Sciatic nerve (tissue), 2 donors: ENCODE measurements at places on chromosomes 13 and 19.

DNA sequence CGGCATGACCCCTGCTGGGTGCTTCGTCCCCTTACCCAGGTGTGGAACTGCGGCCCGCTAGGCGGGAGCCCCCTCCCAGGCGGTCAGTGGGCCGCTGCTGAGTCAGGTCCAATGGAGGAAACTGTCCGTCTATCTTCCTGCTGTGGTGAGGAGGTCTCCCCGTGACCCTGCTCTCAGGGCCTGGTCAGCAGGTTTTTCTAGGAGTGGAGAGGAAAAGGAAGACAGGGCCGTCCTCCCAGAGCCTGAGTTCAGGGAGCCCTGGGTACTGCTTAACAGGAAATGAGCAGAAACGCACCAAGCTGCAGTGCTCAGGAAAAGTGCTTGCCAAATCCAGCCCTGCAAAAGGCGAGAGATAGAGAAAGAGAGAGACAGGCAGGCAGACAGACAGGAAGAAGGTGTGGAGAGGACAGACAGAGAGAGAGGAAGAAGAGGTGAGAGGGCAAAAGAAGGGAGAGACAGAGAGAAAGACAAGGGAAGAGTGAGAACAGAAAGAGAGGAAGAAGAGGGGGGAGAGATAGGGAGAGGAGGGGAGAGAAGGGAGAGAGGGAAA lies 10.3 kb downstream of the SH3GL1 start:
- DNase-seq = no peak

- DNase-seq = no peak
Observed at GRCh38 chr13:24861617-24862362, 97.8 kb downstream of the RNF17 start.

DNA sequence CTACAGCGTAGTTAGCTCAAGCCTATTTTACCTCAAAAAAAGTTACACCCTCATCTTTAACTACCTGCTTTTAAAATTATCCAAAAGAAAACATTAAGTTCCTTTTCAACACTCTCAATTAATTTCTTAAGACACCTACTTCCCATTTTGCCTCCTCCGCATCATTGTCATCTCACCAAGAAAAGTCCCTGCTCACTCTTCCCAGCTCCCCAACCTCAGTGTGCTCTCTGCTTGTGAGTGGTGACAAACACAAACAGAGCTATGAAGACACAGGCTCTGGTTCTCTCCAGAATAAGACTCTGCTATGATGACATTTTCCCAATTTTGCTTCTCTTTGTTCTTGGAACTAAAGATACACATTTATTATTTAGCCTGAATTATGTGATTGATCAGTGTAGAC lies 385.1 kb upstream of the HTR2A start:
- DNase-seq = no peak

DNA sequence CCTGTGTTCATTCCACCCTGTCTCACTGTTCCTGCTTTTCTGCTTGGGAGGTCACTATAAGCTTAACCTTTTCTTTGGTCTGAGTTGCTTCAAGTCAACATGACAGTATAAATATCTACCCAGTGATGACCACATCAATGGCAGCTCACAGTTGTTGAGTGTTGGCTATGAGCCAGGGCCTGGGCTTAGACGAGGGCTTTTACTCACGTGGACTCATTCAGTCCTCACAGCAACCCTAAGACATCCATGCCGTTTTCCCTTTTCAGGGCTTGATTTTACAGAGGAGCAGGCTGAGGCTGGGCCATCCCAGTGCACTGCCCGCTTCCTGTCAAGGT lies 10.2 kb upstream of the CCDC97 start:
- no peak for DNase-seq

DNA sequence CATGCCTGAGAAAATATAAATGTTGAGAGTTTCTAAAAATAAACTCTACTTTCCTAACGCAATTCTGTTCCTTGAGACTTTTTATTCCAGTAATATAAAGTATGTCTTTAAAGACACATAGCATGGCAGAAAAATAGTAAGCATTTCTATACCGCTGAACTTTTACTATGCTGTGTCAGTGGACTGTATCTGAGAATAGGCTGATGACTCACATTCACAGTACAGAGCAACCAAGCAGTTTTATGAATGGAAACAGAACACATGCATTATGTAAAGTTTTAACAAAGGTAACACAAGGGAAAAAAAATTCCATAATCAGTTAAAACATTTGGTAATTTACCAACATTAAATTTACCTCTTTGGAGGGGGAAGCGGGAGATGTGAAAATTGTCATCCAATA lies 38.4 kb downstream of the ZDHHC20 start:
- DNase-seq = no peak

- peak; percentile 100 for DNase-seq
Observed at GRCh38 chr19:45768984-45769782, at the start of gene SIX5. TSS of gene SIX5 (minus strand) at chr19:45769252. CDS start at chr19:45768844, 408 bp downstream.

GRCh38 chr13:101415358-101416174 lies 742 bp downstream of the NALCN start:
- no peak for DNase-seq

DNA sequence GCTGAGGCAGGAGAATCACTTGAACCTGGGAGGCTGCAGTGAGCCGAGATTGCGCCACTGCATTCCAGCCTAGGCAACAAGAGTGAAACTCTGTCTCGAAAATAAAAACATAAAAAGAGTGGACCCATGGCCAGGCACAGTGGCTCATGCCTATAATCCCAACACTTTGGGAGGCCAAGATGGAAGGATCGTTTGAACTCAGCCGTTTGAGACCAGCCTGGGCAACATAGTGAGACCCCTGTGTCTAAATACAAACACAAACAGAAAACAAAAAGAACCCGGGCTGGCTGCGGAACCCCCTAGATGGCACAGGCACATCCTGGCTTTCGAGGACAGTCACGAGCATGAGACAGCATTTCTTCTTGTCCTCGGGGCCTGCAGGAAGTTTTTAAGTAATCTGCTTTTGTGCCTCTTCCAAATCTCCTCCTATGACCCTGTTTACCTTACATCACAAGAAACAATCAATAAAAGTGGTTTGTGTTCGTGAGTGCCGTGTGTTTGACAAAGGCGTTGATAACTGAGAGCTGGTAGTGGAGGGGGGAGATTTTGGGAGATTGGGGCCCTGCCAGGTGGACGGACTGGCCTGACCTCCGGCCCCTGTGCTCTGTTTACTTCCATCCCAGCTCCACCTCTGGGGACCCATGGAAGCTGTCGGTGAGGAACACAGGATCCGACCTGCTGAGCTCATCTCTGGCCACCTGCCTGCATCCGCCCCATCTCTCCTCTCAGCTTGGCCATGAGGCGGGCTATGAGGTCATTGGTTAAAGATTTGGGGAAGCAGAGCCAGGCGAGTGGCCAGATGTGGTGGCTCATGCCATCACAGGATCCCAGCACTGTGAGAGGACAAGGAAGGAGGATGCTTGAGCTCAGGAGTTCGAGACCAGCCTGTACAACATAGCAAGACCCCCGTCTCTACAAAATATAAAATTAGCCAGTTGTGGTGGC lies 5.9 kb upstream of the GDF15 start:
- DNase-seq = peak; percentile 95

DNA sequence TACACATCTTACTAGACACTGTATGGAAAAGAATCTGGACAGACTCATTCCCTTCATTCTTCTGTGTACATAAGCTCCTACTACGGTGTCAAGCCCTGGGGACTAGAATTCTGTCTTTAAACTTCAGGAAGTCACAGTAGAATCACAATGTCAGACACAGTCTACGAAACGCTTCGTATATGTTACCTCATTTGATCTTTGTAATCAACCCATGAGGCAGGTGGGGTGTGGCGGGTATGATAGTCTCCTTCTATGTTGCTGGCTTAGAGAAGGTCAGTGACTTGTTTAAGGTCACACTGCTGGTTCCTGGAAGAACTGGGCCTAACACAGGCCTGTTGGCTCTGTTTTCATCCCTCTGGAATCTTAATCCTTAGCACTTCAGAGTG lies 32.2 kb upstream of the TPT1 start:
- no peak for DNase-seq
